Stimulated activated CD8-positive, alpha-beta memory T cell treated with anti-CD3 and anti-CD28 coated beads, Interleukin-7, amount 100 ng/mL, for 1 hour (primary cell): ENCODE measurements at places on chromosomes 1 and 21.
A peak's percentile ranks its signal among the peaks of the same experiment; 100 is the strongest.

DNA sequence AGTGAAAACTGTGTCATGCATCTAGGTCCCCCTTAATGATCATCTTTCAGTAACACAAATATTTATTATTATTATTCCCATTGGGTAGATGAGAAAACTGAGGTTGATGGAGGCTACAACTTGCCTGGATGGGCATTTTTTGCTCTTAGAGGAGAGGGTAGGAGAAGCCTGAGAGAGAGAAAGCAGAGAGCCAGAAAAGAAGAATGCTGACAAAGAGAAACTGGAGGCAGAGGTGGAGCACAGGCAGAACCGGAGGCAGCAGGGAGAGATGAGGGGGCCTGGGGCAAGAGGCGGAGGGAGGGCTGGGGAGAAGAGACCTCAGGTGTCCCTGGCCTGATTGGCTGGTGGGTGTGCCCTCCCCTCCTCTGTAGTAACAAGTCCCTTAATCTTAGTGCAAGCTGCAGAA, 4.1 kb downstream of the BLACAT1 start:
- no peak for DNase-seq

- no peak for DNase-seq
Measured at GRCh38 chr1:115288591-115289198, 49.4 kb downstream of the NGF start.

DNA sequence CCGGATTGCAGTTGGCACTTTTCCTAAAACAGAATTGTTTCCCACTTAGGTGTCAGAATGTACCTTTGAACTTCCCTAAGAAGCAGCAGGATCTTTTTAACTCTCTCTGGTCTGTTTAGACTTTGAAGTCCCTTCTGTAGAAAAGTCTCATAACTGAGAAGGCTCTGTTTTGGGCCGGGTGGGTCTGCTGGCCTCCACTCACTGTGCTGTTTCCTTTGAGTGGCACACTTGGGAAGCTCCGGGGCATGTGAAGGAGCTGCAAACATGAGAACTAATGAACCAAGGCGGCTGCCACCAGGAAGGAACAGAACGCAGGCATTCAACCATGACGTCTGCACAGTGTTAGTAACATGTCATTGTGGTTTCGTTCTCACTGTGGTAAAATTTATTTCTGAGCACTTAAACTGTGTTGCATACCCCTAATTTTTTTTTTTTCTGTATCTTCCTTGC, 19.5 kb upstream of the NCMAP start:
- DNase-seq = peak; percentile 39

GRCh38 chr1:93821423-93822144, 57.4 kb downstream of the DNTTIP2 start:
- no peak for DNase-seq

GRCh38 chr1:23421753-23422240, 2.8 kb downstream of the TCEA3 start:
- no peak for DNase-seq

DNA sequence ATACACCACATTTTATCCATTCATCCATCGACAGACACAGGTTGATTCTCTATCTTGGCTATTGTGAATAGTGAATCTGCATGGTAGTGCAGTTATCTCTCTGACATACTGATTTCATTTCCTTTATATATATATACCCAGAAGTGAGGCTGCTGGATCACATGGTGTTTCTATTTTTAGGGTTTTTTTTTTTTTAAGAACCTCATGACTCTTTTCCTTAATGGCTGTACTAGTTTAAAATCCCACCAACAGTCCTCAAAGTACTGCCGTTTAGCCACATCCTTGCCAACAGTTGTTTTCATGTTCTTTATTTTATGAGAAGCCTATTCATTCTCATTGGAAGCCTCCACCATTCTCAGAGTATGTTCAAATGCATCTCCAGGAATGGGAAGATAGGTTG, 258.7 kb upstream of the SNX7 start:
- DNase-seq = no peak

DNA sequence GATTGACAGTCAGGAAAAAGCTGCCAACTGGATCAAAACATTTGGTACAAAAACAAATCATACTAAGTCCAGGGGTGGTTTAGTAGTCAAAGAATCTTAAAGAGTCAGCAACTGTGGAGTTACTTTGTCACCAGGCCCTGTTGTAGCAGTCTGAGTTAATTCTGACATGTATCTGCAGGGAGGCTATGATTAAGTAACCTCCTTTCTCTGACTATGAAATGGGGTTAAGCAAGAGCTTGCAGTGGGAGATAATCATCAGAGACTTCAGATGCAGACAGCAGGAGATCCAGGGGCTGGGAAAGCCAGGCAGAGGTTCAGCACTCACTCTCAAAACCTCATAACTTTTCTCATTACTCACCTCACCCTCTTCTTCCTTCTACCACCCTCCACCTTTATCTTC, 99.2 kb upstream of the BTG3 start:
- no peak for DNase-seq

DNA sequence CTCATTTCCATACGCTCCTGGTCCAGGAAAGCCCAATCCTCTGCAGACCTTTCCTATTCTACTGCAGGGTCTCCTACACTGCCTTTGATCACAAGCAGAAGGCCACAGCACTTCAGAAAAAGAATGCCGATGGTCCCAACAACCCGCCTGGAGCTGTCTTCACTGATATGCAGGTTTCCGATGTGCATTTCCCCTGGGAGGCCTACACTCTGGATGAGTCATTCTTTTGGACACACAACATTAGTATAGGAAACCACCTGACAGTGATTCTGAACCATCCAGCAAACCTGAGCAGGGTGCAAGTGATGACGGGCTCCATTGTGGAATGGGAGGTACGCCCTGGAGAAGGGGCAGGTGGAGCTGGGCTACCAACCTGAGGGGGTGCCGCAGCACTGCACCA, 15.0 kb downstream of the PCAT6 start:
- DNase-seq = no peak

GRCh38 chr1:54834007-54834541, 33.0 kb upstream of the TTC22 start:
- DNase-seq = no peak

DNA sequence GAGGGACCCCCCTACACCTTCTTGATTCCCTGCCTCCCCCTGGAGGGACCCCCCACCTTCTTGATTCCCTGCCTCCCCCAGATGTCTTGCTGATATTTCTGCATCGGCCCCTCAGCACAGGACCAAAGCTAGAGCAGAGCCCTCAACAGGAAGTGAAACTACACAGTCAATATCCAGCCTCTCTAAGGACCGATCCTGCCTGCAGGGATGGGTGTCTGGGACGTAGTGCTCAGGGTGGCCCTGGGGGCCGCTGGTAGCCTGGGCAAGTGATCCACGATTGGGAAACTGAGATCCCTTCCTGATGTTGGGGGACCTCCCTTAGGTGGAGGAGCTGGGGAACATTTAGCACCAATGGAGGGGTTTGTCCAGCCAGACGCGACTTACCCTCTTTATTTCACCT, 3.9 kb upstream of the LEFTY2 start:
- DNase-seq = no peak

DNA sequence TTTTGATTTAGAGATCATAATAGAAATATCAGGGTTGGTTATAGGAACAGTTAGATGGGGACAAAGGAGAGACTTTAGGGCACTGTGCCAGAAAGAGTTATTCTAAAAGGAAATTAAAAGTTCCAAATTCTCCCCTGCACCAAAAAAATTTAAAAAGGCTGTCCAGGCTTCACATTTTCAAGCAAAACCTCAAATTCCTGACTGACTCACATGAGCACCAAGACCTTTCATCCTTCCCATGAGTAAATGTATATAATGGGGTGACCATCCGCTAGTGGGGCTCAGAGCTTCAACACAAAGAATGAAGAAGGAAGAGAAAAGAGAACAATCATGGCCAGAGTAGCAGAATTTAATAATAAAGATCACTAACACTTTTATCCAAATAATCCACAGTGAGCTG, 131.6 kb upstream of the MROH9 start:
- no peak for DNase-seq

DNA sequence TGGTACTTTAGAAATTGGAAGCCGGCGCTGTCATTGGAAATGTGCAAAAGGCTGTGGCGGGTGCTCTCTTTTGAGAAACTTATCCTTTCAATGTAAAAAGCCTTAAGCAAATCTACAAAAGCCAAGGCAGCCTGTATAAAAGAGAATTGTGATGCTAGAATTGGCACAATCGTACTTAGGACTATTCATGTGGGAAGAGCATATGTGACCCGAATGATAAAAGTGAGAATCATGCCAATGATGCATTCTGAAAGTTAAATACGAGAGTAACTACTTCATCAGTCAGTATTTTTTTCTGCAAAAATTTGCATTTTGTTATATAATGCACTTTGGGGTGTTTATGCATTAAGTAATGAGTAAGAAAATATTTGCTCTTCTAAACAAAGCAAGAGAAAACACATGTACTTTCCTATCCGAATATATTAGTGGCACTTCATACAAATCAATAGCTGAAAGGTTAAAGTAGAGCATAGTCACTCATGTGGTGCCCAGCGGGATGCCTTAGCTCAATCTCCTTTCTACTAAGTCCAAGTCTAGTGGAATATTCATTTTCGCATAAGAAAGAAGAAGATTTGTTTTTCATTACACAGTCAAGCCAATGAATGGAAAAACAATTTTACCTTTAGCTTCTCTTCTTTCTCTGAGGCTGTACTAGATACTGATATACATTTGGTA, 1256.6 kb upstream of the B3GALT2 start:
- DNase-seq = no peak

DNA sequence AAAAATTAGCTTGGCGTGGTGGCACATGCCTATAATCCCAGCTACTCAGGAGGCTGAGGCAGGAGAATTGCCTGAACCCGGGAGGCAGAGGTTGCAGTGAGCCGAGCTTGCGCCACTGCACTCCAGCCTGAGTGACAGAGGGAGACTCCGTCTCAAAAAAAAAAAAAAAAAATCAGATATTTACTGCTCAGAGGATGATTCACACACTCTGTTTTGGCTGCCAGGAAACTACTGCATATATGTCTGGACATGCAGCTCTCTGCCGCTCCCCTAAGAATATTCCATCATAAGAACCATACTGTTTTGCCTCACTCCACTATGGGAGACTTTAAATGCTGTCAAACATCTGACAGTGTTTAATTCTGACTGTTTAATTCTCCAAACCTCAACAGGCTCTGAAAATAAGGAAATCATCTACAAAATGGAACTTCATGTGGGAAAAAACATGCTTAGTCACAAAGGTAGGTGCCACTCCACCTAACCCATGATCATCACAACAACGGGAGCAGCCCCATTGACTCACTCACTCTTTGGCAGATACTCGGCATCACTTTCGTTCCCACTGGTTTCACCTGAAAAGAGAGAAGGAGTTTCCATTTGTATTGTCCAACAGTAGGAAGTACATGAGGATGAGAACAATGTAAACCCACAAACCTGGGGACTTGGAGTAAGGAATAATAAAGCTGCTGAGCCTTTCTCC, 29.3 kb upstream of the BCAS2 start:
- no peak for DNase-seq

DNA sequence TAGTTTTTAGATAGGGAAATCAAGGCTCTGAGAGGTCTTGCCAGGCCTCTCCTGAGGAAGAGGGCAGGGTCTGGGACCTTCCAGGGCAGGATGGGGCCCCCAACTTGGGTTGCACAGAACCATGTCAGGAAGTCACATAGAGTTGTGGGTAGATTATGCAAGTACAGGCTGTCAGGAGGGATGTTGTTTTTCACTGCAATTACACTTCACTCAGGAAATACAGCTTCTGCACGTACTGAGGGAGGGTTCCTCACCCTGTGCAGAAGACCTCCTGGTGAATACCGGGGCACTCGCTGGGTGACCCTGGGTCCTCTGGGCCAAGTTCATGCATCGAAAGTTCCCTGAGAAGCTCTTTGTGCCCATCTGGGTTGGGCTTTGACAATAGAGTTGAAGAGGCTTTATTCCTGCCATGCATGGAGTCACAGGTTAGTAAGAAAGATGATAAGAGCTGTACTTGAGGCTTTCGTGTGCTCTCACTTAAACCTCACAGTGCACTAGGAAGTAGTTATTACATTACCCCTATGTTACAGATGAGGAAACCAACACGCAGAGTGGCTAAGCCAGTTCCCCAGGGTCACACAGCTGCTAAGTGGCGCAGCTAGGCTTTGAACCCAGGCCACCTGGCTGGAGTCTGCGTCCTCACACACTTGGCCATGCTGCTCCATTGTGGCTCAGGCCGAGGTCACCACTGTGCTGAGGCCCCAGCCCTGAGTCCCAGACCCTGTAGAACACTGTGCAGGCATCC, 16.2 kb upstream of the TNFRSF1B start:
- no peak for DNase-seq

DNA sequence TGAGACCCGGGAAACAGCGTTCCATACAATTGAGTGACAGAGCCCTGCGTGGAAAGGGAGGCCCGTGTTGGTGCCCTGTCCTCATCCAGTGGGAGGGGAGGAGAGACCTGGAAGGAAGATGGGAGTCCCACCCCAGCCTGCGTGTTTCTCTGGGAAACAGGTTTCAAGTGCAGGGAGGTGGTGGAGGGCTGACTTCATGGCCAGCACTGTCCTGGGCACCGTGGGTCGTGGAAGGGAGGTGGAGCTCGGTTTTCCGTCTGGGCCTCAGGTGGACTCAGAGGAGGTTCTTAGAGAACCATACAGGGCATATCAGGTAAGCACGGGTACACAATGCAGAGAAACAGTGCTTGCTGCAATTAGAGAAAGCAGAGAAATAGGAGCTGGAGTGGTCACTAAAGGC, 222.6 kb downstream of the CAMTA1 start:
- no peak for DNase-seq

GRCh38 chr1:43913051-43913501, 20.5 kb upstream of the ARTN start:
- DNase-seq = no peak

GRCh38 chr21:46048926-46049889, 48.7 kb upstream of the COL6A2 start:
- no peak for DNase-seq

- DNase-seq = no peak
Measured at GRCh38 chr21:45130324-45130774, 56.0 kb downstream of the ADARB1 start.
